ENCODE measurements at places on chromosomes 7 and 10.

- DNase-seq: no peak
These were observed 86.7 kb downstream of the PRKAG2 start for GRCh38 chr7:151790095-151790829.

- DNase-seq: no peak
These were observed 34.8 kb downstream of the BTRC start for GRCh38 chr10:101388676-101389276.

DNA sequence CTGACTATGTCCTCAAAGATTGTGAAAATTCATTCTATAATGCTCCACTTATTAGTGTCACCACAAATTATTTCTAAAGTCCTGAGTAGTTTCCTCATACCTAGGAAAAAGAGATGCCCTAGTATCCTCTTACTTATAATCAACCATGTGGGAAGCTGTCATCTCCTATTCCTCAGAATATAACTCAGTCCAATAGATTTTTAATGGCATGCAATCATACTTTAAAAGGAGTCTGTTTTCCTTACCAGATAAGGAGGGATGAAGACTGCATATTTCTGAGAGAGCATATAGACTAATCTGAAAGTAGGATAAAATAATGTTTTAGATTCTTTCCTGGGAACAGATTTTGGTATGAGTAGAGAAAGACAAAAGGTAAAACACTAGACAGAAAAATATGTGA is 727.7 kb upstream of the GRM3 start:
- no peak for DNase-seq

DNA sequence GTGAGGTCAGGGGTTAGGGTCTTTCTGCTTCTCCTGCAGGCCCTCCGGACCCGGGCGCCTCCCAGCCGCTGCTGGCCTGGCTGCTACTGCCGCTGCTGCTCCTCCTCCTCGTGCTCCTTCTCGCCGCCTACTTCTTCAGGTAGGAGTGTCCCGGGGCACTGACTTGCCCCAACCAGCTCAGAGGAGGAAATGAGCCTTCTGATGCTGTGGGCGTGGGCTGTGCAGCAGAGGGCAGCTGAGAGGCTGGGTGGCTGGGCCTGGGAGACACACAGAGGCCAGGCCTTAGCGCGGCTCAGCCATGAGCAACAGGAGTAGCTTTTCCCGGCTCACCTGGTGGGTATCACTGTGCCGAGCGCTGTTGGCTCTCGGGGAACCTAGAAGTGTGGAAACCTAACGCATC is 78.9 kb downstream of the MKI67 start:
- no peak for DNase-seq

- DNase-seq: no peak
These were observed 1.5 kb downstream of the KLHL7 start for GRCh38 chr7:23106823-23107663.

DNA sequence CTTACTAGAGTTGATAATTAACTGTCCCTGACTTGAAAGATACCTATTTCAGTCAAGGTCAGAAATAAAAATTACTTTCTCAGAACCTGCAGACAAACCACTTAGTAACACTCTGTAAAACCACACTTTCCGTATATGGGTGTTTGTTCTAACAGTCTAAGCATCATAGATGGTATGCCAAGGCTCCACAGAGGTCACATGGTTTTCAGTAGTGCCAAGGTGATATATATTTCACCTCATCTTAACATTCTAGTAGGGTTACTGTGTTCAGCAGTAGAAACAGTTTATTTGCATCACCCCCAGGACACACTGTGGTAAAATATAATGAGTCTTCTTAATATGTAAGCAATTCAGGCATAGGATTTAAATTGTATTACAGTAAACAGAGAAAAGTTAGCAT is 61.5 kb downstream of the KCND2 start:
- no peak for DNase-seq

- no peak for DNase-seq
These were observed 1.2 kb upstream of the INPP5A start for GRCh38 chr10:132536241-132536876.

GRCh38 chr10:62225362-62225761 is 43.3 kb downstream of the RTKN2 start:
- no peak for DNase-seq

GRCh38 chr7:5494683-5495561 is 71.3 kb upstream of the TNRC18 start:
- no peak for DNase-seq

DNA sequence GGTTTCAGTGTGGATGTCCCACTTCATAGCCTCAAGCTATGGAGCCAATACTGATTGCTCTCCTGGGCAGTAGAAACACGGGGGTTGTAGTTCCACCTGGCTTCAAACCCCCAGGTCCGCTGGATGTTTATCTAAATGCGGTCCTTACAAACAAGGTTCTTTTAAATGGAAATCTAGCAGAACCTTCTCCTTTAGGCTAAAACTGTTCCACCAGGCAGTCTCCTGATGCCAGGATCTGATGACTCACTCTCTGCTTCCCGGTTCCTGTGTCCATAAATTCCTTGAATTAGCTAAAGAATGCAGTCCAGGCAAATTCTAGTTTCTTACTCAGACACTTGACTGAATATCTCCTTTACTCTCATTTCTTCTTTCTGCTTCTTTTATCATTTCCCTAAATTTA is 108.4 kb upstream of the FAM3C start:
- peak; percentile 65 for DNase-seq

DNA sequence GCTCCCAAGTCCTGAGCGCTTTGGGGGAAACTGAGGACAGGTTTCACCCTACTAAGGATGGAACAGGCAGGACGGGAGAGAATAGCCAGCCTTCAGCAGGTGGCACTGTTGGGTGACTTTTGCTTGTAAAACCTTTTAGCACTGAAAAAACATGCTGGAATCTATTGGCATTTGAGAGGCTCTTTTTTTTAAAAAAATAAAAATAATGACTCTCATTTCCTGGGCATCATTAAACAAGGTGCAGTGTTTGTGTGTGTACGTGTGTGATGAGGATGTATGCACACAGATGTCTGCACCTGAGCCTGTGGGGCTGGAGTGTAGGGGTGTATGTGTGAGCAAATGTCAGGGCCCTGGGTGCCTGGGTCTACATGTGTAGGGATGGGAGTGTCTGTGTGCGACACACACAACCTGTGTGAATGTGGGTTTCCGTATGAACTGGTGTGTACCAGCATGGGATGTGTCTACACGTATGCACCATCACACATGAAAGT is 177.9 kb downstream of the RPS24 start:
- DNase-seq: no peak

- DNase-seq: no peak
These were observed 370.9 kb downstream of the SORCS1 start for GRCh38 chr10:106793617-106794016.

- DNase-seq: no peak
These were observed 32.0 kb upstream of the STRIP2 start for GRCh38 chr7:129401967-129402860.

GRCh38 chr10:102406815-102407214 is 11.3 kb downstream of the NFKB2 start:
- no peak for DNase-seq

GRCh38 chr7:99539213-99539811 is 12.6 kb downstream of the FAM200A start:
- no peak for DNase-seq

- no peak for DNase-seq
These were observed 23.6 kb upstream of the PDLIM1 start for GRCh38 chr10:95314192-95314918.

GRCh38 chr10:59977486-59977885 is 71.1 kb upstream of the CCDC6 start:
- DNase-seq: no peak

- DNase-seq: no peak
These were observed 63.2 kb upstream of the AGR3 start for GRCh38 chr7:16944936-16945335.

DNA sequence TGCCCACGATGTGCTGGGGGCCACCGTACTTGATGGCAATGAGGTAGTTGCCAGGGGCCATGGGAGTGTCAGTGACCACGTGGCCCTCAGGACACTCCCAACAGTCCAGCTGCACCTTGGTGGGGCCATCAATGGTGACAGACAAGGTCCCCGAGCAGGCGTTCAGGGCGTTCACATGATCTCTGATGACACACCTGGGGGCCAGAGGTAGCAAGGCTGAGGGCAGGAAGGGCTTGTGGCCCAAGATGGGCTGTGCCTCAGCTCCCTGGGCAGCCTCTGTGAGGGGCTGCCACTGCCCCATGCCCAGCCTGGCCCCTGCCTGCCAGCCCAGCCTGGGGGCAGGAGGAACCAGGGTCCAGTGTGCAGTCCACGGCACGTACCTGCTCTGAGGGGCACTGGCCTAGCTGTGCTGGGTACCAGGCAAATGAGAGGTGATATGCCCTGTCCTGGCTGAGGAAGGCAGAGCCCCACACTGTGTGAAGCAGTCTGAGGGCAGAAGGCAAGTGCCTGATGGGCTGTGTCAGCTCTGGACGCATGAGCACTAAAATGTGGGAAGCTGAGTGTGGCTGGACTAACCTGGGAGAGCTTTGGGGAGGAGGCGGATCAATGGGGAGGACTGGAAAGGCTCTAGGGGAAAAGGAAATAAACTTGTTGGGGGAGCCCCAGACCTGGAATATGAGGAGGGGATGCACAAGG is 3.5 kb upstream of the KCP start:
- no peak for DNase-seq

- no peak for DNase-seq
These were observed 47.6 kb upstream of the MNX1 start for GRCh38 chr7:157058068-157058467.

DNA sequence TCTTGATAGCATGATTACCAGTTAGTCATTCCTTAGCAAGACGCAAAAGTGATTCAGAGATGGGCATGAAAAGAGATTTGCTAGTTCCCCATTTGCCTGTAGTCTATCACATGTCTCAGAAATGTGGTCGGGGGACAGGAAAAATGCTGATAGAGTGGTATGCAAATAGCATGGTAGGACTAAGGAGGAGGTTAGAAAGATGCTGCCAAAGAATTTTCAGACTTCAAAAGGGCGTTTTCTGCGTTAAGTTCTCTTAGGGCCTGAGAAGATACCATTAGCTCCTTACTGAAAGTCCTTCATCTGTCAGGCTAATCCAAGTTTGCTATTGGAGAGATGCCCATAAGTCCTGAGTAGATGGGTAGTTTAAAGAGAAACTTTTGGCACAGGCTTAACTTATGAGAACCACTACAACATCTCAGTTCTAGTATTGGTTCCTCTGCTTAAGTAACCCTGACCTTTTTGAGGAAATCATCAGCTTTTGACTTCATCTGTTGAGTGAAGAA is 2.7 kb downstream of the CALD1 start:
- DNase-seq: no peak

GRCh38 chr7:103009466-103010185 is 65.0 kb downstream of the FBXL13 start:
- DNase-seq: no peak

DNA sequence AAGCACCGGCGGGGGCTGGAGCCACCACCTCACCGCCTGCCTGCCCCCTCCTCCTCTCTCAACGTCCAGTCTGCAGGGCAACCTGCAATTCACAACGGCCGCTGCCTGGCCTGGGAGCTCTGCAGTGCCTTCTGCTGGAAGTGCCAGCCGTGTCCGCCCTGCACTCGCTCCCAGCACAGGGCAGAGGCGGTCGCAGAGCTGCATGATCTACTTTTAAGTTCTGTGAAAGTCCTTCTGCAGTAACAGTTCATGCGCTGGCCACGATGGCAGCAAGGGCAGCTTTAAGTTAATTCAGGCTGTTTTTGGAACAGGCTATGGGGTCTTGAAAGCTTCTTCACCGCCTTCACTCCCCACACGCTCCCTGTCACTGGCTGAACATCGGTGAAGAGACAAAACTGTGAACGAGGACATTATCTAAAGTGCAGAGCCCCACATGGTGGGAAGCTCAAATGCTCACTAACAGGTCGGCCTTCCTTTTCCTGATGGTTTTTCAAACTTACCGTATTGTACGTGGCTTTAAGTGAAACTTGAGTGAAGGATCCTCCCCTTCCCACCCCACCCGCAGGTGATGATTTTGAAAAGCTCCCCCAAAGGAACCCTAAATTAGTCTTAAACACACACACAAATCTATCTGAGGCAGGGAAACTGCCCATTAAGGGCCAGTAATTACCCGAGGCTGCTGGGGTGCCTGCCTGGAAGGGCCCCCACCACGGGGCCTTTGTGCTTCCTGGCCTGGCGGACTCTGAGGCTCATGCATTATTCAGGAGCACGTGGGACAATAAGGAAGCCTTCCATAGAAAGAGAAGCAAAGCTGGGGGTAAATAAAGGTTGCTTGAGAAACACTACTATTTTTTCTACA is 504.3 kb downstream of the DNAJB6 start:
- no peak for DNase-seq

DNA sequence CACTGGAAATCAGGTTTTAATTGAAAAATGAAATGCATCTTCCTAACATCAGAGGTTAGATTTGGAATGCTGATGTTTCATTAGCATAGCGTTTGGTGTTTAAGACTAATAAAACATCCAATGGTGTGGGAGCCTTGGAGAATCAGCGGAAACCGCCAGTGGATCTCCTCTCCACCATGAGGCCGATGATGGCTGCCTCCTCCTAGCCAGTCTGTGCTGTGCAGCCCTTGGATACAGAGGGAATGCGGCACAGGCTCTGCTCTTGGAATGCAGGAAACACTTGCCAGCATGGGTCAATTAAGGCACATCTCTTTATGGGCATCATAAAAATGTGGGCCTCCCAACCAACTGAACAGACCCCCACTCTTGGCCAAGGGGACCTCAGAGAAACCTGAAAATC is 259.9 kb downstream of the GLRX3 start:
- no peak for DNase-seq

- DNase-seq: no peak
These were observed 25.6 kb downstream of the NOD1 start for GRCh38 chr7:30453016-30453415.

DNA sequence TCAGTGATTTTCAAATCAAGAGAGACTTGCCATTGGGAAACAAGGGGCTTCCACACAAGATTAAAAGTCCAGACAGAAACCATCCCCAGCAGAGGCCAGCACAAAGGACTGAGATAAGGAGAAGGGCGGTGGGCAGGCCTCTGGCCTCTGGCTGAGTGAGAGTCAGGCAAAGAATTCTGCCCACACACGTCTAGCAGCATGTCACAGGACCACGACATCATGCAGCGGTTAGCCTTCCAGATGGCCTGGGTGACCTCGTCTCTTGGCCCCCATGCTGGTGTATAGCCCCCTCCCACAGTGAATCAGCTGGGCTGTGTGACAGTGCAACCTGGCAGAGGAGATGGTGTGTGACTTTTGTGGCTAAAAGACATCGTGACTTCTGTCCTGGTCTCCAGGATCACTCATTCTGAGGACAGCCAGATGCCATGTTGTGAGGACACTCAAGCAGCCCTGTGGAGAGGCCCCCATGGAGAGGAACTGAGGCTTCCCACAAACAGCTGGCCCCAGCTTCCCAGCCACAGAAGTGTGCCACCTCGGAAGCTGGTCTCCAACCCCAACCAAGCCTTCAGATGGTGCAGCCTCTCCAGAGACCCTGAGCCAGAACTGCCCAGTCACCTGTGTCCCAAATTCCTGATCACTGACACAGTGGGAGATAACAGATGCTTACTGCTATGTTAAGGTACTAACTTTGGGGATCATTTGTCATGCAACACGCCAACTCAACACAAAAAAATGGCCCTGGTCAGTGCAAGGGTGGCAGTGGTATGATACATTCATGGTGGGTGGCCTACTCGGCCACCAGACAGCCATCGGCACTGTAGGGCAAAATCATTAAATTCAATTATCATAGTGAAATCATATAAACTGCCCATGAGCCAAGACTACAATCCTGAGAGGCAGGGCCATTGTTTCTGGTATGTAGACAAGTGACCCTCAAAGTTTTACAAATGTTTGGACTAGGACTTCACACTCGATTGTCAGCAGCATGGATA is 73.2 kb downstream of the TNS3 start:
- no peak for DNase-seq

All from GM04503 (cell line).